Activated CD8-positive, alpha-beta memory T cell treated with anti-CD3 and anti-CD28 coated beads for 4 hours (primary cell): ENCODE measurements at places on chromosomes 4 and X.
A peak's percentile ranks its signal among the peaks of the same experiment; 100 is the strongest.

DNA sequence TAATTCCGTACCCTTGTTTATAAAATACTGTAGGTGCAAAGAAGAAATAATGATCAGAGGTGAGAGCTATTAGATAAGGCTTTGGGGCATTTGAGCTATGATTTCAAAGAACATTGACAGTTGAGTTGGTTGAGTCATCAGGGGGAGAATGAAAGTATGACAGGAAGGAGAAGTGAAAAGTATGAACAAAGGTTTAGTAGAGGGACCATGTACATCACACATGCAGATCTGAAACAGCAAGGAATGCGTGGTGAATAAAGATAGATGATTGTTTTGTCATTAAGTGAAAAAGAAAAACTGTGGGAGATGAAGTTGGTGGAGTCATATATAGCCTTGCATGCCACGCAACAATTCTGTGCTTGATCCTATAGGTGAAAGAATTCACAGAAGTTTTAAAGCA lies 163.1 kb downstream of the ARAP2 start:
- DNase-seq = no peak

DNA sequence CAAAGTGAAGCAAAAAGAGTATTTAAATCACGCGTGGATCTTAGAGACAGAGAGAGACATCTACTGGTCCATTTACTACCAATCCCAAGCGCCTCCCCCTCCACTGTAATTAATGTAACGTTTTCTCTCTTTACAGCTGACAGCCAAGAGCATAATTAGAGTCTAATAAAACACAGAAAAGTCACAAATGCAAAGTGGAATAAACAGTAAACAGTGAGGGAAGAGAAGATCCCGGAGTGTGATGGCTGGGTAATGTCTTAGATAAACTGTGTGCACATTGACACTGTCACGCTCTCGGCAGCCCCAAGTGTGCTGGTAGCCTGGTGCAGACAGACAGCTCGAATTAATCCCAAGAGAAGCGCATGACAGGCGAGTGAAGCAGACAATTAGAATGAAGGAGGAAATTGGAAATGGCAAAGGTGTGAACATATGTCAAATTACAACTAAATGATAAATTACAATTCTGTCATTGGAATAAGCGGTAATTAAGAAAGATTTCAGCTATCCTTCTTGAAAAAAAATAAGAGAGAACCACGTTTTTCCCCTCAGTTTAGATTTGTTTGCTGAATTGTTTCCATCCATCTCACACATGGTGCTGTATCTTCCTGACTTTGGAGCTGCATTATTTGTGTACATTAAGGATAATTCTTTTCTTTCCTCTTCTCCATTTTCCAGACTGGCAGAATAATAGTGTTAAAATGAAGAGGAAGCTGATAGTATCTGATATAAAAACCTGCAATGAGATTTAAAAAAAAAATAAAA lies 100.1 kb downstream of the CXXC4 start:
- no peak for DNase-seq

GRCh38 chr4:181504924-181505323 lies 738.3 kb upstream of the TENM3 start:
- no peak for DNase-seq

- DNase-seq = no peak
Observed at GRCh38 chrX:14738643-14739042, 134.2 kb downstream of the FANCB start.

DNA sequence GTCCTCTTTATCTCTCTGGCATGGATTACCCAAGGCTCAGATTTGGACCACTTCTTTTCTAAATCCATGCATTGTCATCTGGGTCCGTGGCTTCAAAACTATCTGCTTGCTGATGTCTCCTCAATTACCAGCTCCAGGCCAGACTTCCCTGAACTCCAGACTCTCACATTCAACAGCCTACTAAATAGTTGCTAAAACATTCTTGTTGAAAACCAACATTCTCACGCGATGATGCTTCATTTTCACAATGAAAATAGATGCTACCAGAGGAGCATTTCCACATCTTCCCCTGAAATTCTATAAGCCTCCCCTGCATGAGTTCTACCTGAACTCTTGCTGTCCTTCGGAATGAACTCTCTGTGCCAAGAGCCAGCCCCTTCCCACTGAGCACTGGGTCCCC lies 5.2 kb upstream of the TLR6 start:
- DNase-seq = no peak

- no peak for DNase-seq
Observed at GRCh38 chr4:142408003-142408441, 438.1 kb downstream of the INPP4B start.

DNA sequence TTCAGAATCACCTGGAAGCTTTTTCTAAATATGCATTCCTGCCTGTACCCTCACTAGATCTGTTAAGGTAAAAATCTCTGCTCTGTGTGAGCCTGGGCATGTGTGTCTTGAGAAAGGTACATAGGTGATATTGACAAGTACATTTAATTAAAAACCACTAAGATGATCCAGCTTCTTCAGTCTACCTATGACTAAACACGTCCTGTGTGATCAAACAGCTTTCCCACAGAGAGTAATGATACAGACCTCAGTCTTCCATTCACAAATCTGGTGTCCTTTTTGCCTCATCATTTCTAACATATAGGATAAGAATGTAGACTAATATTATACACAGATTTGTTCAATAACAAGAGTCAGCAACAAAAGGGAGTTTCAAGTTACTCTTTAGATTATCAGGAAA lies 42.6 kb downstream of the GALNT7 start:
- DNase-seq = no peak

DNA sequence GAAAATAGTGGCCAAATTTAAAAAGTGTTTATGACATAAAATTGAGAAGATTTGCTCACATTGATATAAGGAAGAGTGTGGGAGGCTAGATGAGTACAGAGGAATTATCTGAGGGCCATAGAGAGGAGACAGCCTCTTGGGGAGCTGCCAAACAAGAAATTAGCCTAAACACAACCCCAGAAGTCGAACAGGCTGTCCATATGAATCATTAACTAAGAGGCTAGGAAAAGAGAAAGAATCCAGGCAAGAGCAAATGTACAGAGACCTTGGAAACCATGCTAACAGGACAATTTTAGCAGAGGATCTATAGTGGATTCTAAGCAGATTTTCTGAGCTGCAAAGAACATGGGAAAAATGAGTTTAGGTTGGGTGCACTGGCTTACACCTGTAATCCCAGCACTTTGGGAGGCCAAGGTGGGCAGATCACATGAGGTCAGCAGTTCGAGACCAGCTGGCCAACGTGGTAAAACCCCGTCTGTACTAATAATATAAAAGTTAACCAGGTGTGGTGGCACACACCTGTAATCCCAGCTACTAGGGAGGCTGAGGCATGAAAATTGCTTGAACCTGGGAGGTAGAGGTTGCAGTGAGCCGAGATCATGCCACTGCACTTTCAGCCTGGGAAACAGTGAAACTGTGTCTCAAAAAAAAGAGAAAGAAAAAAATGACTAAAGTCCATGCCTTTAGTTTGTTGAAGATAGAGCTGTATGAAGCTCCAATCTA lies 76.1 kb downstream of the NWD2 start:
- no peak for DNase-seq

- no peak for DNase-seq
Observed at GRCh38 chrX:132294192-132294591, 74.9 kb upstream of the RAP2C start.

- DNase-seq = peak; percentile 6
Observed at GRCh38 chrX:103918050-103918449, 44.4 kb upstream of the TMSB15B start.

DNA sequence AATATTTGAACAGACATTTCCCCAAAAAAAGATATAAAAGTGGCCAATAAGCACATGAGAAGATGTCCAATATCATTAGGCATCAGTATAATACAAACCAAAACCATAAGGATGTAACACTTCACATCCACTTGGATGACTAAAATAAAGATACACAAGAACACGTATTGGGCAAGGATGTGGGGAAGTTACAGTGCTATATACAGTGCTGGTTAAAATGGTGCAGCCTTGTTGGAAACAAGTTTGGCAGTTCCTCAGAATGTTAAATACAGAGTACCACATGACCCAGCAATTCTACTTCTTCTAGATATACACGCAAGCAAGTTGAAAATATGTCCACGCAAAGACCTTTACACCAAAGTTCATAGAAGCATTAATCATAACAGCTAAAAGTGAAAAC lies 58.9 kb downstream of the HAUS3 start:
- DNase-seq = no peak

DNA sequence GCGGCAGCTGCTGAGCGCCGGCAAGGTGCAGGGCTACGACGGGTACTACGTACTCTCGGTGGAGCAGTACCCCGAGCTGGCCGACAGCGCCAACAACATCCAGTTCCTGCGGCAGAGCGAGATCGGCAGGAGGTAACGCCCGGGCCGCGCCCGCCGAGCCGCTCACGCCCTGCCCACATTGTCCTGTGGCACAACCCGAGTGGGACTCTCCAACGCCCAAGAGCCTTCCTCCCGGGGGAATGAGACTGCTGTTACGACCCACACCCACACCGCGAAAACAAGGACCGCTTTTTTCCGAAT lies 117.0 kb downstream of the DCTD start:
- no peak for DNase-seq

DNA sequence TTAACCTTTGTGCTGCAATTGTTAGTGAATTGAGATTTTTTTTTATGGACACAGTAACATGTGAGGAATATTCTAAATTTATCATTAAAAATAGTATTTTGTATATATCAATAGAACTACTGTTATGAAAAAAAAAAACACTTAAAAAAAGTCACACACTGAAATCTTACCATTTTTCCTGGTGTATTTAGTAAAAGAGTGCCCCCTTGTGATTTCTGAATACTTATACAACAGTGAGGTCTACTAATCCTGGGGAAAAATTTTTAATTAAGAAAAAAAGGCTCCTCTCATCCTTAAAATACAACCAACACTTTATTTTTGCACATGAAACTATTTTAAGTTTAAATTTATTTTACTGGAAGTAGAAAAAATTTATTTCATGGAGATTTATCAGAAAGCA lies 56.4 kb upstream of the SPOCK3 start:
- no peak for DNase-seq

DNA sequence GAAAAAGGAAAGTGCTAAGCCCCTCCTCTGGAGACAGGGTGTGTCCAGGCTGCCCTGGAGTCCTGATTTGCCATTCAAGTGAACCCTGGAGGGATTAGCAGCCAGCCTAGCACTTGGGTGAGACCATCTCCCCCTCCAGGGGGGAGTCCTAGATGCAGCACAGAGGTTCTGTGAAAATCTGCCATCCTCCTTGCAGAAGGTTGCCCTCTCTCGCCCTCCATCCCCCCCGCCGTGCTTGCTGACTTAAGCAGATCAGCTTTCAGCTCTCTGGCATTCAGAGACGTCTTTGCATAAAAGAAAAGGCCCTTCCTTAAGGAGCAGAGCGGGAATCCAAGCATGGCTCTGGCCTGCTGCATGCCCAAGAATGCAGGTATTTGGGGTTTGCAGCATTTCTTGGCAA lies 102.1 kb upstream of the SCML1 start:
- no peak for DNase-seq

DNA sequence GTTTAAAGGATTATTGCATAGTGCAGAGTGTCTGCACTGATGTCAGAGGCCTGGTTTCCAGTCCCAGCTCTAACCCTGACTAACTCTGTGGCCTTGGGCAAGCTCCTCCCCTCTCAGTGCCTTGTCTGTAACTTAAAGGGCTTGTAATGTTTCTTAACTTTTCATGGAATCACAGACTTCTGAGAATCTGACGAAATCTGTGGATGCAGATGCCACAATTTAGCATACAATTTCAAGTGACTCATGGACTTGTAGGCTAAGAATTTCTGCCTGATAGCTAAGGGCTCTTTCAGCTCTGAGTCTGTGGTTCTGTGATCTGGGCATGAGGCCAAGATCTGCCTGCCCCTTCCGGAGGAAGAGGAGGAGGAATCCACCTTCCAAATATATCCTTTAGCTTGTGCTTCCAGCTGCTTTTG lies 236.9 kb downstream of the AR start:
- DNase-seq = no peak

GRCh38 chrX:74949717-74950116 lies 24.5 kb upstream of the NEXMIF start:
- no peak for DNase-seq

DNA sequence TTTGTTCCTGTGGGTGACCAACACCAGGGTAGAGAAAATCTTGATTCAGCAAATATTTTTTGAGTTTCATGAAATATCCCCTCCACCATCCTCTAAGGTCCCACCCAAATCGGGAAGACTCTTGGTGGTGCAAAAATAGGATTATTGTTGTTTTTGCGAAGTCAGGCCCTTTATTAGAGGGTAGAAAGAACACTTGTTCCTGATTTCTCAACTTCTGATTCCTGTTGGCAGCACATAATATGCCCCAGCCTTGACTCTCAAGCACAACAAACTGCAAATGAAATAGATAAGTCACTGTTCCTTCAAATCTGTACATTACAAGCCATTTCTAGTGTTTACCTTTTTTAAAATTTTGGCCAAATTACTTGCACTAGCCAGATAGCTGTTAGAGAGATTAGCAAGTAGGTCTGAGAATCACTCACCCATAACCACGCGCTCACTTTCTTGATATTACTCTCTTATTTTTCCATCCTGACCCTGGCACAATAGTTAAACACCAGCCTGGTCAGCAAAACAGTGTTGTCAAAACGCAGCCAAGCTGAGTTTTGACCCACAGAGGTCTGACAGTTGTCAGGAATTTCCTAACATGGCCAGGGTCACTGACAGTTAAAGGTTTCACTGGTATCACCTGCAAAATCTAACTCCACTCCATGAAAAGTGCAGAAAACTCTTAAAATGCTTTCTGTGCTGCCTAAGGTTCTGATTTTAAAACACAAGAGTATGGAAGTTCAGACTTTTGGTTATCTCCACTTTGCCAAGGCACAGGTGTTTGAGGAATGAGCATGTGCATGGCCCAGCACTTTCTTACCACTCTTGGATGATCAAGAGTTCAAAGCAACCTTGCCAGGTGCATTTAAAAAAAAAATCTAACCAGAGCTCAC lies 69.8 kb downstream of the RBM47 start:
- DNase-seq = no peak

GRCh38 chr4:35189988-35190613 lies 1054.2 kb downstream of the ARAP2 start:
- DNase-seq = no peak

GRCh38 chrX:40415675-40416074 lies 165.1 kb upstream of the ATP6AP2 start:
- DNase-seq = no peak

GRCh38 chr4:87092389-87093141 lies 127.9 kb downstream of the KLHL8 start:
- no peak for DNase-seq

DNA sequence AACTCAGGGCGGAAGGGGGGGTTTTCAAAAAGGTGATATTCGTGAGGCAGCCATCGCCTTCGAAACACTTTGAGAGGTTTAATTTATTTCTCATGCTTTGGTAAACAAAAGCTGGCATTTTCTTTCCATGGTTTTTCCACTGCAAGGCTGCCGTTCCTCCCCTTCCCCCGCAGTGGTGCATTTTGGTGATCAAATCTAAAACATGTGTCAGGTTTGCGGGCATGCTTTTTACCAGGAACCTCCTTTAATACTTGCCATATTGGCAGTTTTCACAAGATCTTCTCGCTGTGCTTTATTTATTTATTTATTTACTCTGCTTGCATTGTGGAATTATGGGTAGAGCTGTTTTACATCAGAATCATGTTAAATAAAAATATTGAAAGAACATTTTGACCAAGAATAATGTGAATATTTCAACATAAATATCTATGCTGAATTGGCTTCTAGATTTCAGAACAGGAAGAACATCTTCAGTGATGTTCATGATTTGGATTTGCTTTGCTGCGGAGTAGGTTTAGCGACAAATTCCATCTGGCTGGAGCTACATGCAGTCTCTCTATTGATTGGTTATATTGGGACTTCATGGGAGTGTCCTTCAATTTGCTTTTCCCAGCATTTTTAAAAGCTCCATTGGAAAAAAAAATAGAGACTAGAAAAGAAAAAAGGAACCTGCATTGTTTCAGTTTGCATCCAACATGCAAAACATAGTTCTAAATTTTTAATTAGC lies 54.4 kb downstream of the STOX2 start:
- no peak for DNase-seq

- no peak for DNase-seq
Observed at GRCh38 chr4:85084371-85085094, 118.0 kb upstream of the WDFY3 start.
